Activated CD8-positive, alpha-beta memory T cell treated with anti-CD3 and anti-CD28 coated beads for 1 hour (primary cell): ENCODE measurements at places on chromosomes 11 and 22.

DNA sequence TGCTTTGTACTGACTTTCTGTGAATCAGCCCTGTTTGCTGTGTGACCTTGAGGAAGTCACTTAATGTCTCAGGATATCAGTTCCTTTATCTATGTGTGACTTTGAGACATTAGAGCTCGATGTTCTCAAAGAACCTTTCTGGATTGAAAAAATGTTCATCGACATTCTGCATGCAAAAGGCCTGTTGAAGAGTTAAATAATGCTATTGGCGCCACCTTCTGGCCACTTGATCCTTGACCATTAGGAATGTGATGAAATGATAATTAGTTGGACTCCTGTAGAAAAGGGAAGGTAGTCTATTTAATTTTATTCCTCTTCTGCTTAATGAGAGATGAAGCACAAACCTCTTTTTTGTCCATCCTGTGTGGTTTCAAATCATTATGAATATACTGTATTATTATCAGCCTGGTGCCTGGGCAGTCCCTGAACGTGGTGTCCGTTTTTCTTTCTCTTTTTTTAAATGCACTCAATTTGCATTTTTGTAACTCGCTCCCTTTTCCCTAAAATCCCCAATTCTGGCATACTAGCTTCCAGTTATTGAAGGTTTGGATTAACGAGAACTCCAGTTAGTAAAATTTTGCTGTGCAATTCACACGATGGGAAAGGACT is 20.7 kb downstream of the ELF5 start:
- DNase-seq, result no peak

- no peak for DNase-seq
Observed at GRCh38 chr11:131498631-131499160, 128.3 kb downstream of the NTM start.

GRCh38 chr11:78446210-78446609 is 28.6 kb upstream of the GAB2 start:
- no peak for DNase-seq

GRCh38 chr11:61918251-61918937 is 1.0 kb upstream of the RAB3IL1 start:
- no peak for DNase-seq

DNA sequence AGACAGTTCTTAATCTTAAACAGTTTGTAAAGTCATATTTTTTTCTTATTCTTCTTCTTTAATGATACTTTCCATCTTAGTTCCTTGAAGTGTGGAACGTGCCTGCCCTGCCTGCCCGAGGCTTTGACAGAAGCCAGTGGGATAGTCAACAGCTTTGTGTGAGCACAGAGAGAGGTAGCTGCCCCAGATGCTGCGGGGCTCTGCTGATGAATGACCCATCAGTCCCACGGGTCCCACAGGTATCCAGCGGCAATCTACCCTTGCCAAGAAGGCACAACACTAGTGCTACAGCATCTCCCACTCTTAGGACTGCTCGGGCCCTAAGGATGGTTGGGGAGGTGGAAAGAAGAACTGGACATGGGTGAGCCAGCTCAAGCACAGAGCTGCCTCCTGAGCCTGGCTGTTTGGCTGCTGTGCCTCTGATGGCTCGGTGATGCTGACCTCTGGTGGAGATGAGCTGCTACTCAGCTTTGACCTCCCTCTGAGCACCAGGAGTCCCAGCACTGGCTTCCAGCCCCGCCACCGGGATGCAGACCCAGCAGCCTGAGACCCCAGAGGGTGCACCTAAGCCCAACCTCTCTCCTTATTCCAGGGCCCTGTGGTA is 11.8 kb upstream of the APLNR start:
- DNase-seq, result no peak

DNA sequence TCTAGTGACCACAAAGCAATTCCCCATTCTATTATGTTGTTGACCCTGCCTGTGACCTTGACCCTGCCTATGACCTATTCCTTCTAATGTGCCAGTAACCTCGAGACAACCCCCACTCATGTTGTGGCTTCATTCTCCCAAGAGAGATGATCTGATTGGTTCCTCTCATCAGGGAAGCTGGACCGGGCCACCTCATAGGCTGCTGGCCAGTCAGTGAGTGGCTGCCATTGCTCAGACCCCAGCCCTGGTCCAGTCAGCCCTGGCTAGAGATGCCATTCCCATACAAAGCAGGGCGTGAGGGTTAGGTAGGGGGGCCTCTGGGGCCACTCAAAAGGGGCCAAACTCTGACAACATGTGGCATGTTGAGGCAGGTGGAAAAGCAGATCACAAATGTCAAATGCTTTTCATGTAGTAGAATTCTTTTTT is 11.9 kb downstream of the SLC29A2 start:
- DNase-seq, result no peak

DNA sequence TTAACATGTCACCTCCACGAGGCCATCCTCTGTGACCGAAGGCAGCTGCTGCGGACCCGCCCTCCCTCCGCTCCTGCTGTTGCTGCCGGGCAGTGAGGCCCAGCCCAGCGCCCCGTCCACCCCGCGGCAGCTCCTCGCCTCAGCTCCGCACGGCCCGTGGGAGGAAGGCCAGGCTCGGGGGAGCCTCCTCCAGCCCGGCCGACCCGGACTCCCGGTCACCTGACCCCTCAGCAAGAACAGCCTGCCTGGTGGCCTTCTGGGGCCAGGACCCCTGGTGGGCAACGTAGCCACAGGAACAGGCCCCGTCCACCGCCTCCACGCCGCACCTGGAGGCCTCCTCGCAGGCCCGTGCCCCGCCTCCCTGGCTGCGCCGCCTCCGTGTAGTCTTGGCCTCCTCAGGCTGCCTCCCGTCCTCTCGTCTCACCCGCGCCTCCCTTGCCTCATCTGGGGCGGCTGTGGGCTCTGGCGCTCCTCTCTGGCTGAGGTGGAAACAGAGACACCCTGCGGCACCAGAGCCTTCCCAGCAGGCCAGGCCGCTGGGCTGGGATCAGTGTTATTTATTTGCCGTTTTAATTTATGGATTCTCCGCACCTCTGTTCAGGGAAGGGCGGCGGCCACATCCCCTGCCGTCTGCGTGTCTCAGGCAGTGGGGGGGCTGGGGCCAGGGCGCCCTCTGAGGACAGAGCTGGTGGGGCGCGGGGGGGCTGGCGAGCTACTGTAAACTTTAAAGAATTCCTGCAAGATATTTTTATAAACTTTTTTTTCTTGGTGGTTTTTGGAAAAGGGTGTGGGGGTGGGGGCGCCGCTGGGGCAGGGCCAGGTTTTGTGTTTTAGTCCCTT is 25.4 kb downstream of the MOB2 start:
- DNase-seq, result no peak

- no peak for DNase-seq
Observed at GRCh38 chr11:64542172-64543125, 48.6 kb upstream of the SLC22A12 start.

GRCh38 chr22:44625981-44626687 is 75.9 kb upstream of the PRR5 start:
- DNase-seq, result peak; percentile 45

- no peak for DNase-seq
Observed at GRCh38 chr11:74683941-74684481, 47.2 kb downstream of the CHRDL2 start.

DNA sequence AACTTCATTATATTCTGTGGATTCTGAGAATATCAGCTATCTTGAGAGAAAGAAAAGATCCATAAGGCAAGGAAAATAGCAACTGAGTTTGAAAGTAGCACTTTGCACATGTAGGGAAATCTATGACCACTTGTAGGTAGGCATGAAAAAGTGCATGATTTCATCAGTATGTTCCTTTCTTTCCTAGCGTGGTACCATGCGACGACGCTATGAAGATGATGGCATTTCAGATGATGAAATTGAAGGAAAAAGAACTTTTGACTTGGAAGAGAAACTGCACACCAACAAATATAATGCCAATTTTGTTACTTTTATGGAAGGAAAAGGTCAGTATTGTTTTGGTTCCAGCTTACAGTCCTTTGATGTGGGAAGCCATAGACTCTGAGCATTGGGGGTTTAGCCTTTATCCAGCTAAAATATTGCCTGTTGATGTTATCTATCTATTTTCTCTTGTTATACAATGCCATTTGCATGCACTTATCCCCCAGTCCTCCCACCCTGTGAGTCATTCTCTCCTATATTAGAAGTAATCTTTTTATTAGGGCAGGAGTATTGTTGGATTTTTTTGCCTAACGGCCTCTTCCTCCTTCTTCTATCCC is 60.9 kb downstream of the KDM2A start:
- no peak for DNase-seq

- DNase-seq, result no peak
Observed at GRCh38 chr11:79461144-79461543, 20.3 kb upstream of the TENM4 start.

- no peak for DNase-seq
Observed at GRCh38 chr11:113162592-113162962, 151.8 kb upstream of the TTC12 start.

DNA sequence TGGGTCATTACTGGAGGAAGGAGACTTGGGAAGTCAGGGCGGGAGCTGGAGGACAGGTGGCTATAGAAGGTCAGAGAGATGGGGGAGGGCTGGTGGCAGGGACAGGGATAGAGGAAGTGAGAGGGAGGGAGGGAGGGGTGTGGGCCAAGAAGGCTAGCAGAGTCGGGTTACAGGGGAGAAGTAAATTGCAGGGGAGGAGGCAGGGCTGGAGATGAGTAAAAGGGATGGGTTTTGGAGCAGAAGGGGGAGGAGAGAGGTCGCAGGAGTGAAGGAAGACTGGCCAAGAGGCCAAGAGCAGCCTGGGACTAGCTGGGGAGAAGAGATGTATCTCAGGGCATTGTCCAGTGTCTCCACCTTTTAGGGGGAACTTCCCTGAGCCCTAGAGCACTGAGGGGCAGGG is 33.0 kb downstream of the LRRC10B start:
- DNase-seq, result no peak

GRCh38 chr22:37566903-37567798 is 6.9 kb downstream of the CDC42EP1 start:
- peak; percentile 68 for DNase-seq

- DNase-seq, result no peak
Observed at GRCh38 chr11:69368119-69368880, 74.3 kb downstream of the MYEOV start.

- DNase-seq, result no peak
Observed at GRCh38 chr11:112363527-112363926, 102.9 kb upstream of the PLET1 start.

GRCh38 chr11:118002541-118003423 is 16.6 kb downstream of the IL10RA start:
- DNase-seq, result no peak

DNA sequence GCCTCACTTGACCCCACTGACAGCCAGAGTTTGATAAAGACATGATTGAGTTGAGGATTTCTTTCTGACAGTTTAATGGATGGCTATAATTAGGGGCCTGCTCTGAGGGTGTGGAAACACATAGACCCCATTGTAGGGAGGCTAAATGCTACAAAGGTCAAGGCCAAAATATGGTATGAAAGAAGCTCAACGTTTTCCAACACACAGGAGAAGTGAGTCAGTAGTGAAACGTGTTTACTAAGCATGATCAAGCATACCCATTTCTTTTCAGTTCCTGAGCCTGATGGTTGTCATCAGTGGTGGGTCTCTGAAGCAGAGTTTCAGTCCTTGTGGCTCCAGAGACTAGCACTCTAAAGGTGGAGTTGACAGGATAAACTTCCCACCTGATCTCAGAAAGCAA is 69.7 kb downstream of the SNX19 start:
- no peak for DNase-seq

GRCh38 chr22:49824936-49825335 is 2.7 kb downstream of the BRD1 start:
- DNase-seq, result no peak

- DNase-seq, result no peak
Observed at GRCh38 chr11:92850296-92850826, 119.1 kb upstream of the MTNR1B start.

- peak; percentile 61 for DNase-seq
Observed at GRCh38 chr11:82867495-82868082, 32.6 kb downstream of the PRCP start.

DNA sequence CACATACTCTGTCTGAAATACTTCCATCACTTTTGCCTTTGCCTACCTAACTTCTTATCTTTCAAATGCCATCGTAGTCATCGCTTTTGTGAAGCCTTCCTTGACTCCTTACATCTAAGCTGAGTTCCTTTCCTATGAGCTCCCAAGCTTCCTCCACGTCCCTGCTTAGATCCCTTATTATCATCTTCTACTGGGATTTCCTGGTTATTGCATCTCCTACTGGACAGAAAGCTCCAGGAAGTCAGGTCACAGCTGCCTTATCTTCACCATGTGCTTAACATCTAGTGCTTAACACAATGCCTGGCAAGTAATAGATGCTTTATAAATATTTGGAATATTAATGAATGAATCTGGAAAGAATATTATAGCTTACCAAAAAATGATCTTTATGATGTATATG is 5.9 kb downstream of the YPEL4 start:
- no peak for DNase-seq

DNA sequence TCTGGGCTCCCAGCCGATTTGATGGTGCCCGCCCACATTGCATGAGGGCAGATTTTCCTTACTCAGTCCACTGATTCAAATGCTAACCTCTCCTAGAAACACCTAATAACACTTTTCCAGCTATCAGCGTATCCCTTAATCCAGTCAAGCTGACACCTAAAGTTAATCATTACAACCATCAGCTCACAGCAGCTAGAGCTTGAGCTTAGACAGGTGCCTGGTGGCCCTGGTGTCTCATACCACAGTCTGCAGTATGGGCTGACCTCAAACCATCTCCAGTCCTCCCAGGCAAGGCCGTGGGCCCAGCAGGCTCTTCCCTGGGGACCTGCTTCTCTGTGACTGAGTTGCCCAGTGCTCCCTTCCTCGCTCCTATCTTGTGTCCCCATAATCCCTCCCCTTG is 174.4 kb upstream of the NECTIN1 start:
- DNase-seq, result no peak

GRCh38 chr11:117976445-117976844 is 9.7 kb upstream of the IL10RA start:
- DNase-seq, result no peak

DNA sequence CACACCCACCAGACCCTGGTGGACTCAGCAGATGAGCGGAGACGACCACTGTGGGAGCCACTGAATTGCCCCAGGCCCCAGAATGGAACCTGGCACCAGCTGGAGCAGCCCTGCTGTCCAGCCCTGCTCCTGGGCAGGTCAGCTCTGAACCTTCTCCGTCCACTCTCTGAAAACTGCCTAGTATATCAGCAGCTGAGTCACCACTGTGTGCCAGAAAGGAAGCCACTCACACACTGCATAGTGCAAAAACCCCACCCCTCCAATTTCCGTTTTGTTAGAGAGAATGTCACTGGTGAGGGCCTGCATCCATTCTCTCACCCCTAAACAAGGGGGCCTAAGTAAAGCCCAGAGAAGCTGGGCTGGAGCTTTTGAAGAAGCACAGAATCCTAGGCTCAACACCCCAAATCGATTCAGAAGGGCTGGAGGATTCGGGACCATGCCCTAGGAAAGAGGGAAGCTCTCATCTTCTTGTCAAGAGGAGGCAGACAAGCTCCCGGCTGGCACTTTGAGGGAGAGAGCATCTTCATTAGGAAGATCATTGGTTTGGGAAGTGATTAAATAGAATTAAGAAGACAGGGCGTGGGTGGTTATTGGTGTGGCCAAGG is 44.5 kb downstream of the GALNT18 start:
- DNase-seq, result no peak
